Anterior cingulate cortex (tissue), 58 donors: ENCODE measurements at places on chromosomes 16 and 17.

DNA sequence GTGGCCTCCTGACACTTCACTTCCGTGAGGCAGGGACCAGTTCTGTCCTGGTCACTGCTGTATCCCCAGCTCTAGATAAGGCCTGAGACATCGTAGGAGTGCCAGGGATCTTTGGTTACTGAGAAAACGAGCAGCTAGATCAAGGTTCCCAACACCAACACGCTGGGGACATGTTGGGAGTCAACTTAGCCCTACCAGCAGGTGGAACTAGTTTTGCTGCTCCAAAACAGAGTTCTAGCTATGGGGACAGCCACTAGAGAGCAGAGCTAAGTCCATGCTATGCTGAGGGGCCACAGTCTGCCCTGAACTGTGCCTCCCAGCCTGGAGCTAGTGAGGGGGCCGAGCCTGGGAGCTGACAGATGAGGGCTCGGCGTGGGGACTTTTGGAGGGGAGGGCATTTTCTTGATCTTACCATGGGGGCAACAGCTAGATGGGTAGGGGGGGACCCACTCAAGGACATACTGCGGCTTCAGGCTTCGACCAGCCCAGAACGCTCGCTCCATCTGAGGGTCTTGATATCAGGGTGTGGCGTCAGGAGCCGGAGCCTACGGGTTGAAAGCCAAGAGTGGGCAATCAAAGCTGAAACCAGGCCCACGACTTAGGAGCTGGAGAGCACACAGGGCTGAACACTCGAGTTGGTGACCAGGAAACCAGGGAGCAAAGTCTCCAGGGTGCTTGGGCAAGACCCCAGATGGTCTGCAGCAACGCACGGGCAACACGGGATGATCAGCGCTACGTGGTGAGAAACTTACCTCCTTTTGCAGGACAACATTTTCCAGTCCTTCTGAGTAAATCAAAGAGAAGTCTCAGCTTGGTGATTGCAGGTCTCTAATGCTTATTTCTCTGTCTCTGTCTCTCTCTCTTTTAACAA, 13.4 kb downstream of the SNX20 start:
- DNase-seq: no peak

DNA sequence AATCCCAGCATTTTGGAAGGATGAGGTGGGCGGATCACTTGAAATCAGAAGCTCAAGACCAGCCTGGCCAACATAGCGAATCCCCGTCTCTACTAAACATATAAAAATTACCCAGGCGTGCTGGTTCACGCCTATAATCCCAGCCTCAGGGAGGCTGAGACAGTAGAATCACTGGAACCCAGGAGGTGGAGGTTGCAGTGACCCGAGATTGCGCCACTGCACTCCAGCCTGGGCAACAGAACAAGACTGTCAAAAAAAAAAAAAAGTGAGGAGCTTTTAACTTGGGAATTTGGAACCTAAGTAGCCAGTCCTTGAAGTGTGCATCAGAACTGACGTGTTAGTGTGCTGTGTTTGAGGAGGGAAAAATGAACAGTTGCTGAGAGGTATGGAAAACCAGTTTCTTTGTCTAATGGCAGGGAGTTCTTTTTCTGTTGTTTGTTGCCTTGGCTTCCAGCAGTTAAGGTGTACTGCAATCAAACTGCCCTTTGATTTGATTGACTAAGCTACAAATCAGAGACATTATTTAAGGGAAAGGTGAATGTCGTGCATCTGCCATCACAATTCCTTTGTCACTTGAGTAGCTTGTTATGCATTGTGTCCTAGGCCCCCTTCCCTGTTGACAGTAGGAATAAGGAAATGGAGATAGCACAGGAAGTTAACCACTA, 8.6 kb upstream of the DUSP14 start:
- DNase-seq: no peak

DNA sequence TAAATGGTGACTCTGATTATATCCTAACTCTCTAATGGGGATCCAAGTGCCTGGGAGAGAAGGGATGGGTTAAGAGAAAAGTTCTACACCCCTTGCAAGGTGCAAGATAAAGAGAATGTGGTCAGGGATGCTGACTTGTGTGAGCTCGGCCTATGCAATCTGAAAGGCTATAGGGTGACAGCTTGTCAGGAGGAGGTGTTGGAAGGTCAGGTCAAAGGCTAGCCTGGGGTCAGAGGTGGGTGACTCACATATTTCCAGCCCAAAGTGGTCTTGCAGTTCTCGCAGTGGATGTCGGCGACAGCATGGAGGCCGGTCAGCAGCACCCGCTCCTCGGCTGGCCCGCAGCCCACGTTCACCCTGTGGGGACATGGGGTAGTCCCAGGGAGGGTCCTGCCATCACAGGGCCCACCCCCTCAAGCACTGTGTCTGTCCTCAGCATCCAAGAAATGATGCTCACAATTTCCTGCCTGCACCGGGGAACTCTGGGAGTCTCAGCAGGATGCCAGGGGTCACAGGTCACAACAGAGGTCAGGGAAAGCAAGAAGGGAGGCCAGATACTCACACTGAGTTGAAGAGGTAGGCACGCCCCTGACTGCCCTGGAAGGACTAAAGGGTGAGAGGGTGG, 1.4 kb downstream of the YPEL3 start:
- DNase-seq: no peak

- DNase-seq: no peak
These were observed 7.7 kb upstream of the PCTP start for GRCh38 chr17:55743103-55743679.

- no peak for DNase-seq
These were observed at the start of gene FOXN1 for GRCh38 chr17:28505986-28506665. Gene FOXN1 (plus strand): TSS chr17:28506348. CDS start chr17:28523970, 17,622 bp downstream.

GRCh38 chr17:78890498-78890897, 12.5 kb downstream of the CEP295NL start:
- peak; percentile 50 for DNase-seq

- DNase-seq: no peak
These were observed 6.0 kb upstream of the RNF213 start for GRCh38 chr17:80254396-80255251.

- DNase-seq: no peak
These were observed 11.3 kb upstream of the SLC39A11 start for GRCh38 chr17:73103641-73104335.
